ENCODE measurements at places on chromosomes 7 and 10.
A peak's percentile ranks its signal among the peaks of the same experiment; 100 is the strongest.

- DNase-seq: peak; percentile 59
Measured at GRCh38 chr7:2647594-2648172, 15.9 kb downstream of the TTYH3 start.

- DNase-seq: no peak
Measured at GRCh38 chr10:61987537-61987936, 86.0 kb downstream of the ARID5B start.

- no peak for DNase-seq
Measured at GRCh38 chr10:108957681-108958080, 965.6 kb downstream of the XPNPEP1 start.

DNA sequence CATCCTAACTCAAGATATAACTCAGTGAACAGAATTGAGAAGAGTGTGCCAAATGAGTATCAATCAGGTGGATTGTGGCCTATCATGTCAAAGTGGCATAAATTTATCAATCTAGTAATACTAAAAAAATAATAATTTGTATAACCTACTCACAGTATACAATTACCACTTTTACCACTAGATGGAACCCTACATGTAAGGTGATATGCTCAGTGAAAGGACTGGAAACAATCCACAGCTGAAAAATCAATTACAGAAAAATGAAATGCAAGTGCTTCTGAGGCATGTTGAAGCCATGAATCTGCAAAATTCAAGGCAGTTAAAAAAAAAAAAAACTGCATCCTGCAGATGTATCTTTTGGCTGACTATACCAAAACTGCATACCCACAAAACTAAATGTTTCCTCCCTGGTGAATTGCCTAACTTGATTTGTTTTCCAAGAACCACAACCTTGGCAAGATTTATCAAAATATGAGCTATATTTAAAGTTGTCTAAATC is 13.9 kb downstream of the ARHGAP19 start:
- DNase-seq: peak; percentile 60

DNA sequence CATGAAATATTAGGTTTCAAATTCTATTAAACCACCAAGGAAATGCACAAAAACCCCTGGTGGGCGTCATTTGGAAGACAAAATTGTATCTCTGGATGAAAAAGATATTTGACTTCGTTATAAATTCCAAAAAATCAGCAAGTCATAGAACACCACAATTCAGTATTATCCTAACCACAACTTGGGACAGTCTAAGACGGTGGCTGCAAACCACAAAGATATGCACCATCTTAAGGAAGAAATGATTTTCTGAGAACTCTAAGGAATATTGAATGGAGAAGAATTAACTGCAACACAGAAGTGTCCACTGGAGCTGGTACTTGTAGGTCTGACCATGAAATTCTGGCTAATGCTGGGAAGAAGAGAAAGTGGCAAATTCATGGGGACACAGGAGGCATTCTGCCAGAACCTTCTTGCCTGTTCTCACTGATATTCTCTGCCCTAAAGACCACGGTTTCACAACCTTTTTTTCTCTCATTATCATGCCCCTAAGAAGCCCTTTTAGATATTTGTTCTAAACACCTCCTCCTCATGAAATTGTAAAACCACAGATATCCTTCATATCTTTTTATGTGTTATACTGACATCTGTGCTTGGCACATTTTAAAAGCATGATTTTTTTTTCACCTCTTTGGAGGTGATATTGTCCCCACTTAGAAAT is 92.9 kb downstream of the SFMBT2 start:
- DNase-seq: no peak

DNA sequence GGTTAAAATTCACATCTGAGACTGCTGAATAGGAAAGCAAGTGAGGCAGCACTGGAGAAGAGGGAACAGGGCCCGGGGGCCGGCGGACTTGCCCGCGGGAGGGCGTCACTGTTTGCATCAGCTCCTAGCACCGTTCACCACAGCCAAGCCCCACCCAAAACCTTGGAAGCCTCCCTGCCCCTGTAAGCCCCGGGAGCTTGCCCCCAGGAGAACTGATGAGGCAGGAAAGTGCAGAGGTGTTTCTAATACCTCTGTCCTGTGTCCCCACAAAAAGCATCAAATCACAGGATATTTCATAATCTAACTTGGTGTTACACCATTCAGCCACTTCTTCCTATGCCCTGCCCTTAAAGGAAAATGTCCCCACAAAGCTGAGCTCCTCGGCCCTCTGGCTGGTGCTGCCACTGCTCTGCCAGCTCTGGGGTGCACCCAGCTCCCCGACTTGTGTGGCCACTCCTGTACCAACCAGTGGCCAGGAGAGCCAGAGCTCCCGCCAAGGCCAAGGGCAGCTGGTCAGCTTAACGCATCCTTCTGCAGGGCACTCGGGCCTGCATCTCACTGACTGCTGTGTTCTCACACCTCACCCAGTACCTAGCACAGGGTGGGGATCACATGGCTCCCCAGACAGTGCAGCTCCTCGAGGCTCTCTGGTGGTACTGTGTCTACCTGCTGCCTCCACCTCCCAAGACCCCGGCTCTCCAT is 47.3 kb upstream of the CNPY1 start:
- DNase-seq: no peak

DNA sequence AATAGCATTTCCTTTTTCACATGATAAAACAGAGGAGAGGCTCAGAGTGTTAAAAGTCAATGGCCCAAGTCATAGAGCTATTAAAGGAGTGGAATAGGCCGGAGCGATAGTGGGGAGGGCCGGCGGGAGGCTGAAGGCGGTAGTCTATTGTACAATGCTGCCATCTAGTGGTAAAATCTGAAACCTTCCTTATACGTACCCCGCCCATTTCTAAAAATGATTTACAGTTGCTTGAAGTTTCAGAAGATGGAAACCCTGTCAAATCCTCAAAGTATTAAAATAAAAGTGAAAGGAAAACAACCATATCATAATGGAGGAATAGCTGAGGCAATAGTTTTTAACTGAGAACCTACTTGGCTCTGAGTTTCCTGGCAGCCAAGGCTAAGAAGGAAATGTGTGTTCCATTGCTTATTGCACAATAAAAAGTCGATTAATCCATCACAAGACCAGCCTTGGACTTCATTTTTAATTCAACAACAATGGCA is 209.1 kb downstream of the CCSER2 start:
- DNase-seq: peak; percentile 63

Data from CD4-positive, alpha-beta T cell treated with Interleukin-1 beta for 1 hour (primary cell).